ENCODE measurements at places on chromosomes 1 and 21.

DNA sequence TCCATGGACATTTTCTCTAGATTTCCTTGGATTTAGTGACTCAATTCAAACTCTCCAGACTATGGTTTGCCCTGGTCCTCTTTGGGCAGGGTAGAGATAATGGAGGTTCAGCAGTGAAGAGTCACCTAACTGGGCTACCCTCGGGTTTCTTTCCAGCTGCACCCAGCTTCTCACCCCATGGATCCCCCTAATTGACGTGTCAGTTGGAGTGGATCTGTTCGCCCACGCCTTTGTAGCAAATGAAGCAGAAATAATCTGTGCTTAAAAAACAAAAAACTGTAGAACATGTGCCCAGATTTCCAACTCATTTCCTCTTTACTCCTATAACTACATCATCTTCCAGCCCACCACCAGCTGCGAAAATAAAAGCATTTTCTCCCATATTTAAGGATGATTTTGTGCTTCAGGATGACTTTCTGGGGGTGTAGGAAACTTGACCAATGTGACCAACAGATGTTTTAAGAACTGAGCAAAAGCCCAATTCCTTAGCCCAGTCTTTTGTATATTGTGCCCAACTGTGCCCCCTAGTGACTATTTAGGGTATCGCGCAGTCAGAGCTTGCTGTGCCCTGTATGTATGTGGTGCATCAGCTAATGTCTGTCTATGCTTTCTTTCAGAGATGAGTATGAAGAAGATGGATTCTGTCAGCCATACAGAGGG, 66.5 kb upstream of the UBE2U start:
- DNase-seq: peak; percentile 59

DNA sequence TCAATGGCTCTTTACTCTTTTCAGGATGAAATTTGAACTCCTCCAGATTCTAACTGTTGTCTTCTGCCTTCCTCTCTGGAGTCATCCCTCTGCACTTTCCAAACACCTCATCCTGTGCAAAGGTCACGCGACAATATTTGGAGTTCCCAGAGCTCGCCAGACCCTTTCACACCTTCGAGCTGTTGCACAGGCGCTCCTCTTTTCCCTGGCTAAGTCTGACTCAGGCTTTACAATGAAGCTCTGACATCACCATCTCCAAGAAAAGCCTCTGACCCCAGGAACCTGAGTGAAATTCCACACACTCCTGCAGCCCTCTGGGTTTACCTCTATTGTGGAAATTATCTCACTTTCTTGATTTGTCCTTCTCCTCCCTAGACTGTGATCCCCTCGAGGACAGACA, 270.3 kb downstream of the RGS7 start:
- no peak for DNase-seq

- no peak for DNase-seq
Measured at GRCh38 chr1:231134624-231135023, 27.2 kb upstream of the TRIM67 start.

GRCh38 chr1:17212009-17212408, 7.1 kb downstream of the PADI1 start:
- DNase-seq: no peak

DNA sequence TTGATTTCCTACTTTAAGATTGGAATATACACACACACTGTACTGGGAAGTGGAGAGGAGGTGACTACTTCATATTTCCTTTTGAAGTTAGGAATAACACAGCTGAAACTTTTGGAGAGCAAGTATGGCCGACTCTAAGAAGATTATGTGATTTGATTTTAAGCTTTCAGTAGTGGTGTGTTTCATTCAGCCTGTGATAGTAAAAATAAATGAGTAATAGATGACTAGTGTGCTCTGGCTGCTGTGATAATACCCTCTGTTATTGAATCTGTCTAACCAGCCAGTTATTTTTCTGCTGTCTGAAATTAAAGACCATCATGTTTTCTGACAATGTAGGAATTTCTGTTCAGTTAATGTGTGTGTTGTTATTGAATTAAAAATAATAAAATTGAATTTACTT, 48.3 kb downstream of the CTTNBP2NL start:
- DNase-seq: no peak
